Activated CD4-positive, alpha-beta memory T cell treated with anti-CD3 and anti-CD28 coated beads, Interleukin-2, amount 10 ng/mL, durations not matched to agents 7 days and 5 days (primary cell): ENCODE measurements at places on chromosomes 12 and 14. TPM values are rescaled to one million over a fixed set of nuclear protein-coding genes. Genes with fewer than 3 reads are reported as not detected.

Gene TARBP2
- 28.0 TPM for total RNA-seq

Gene GPR65
- 23.7 TPM for total RNA-seq

Gene KLRB1
- 19.4 TPM for total RNA-seq

- no peak overlapping the region for H3K27ac ChIP-seq
- H3K4me1 ChIP-seq = no peaks in the 10 kb centered on the region
- H3K27me3 ChIP-seq = peaks cover 4% of the 10 kb centered on the region
- H3K36me3 ChIP-seq = no peaks in the 10 kb centered on the region
- no peak for DNase-seq
Observed at GRCh38 chr12:41956353-41956752, 188.3 kb downstream of the GXYLT1 start.

Gene OR4E2
- 0.25 TPM for total RNA-seq

DNA sequence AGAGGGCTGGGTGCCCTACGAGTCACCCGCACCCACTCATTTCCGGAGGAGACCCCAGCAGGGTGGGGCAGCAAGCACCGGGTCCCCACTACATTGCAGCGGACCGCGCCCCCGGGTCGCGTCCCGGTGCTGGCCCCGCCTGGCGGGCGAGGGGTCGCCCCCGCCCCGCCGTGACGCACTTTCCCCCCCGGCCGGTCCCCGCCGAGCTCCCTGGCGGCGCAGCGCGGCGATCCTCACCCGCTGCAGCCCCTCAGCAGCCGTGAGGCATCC lies 106.1 kb downstream of the PRICKLE1 start:
- no peak overlapping the region for H3K27ac ChIP-seq
- H3K4me3 ChIP-seq = peak overlapping the region; percentile 58
- no peak for DNase-seq
- peaks cover 12% of the 10 kb centered on the region for H3K4me1 ChIP-seq
- H3K27me3 ChIP-seq = peaks cover 76% of the 10 kb centered on the region

DNA sequence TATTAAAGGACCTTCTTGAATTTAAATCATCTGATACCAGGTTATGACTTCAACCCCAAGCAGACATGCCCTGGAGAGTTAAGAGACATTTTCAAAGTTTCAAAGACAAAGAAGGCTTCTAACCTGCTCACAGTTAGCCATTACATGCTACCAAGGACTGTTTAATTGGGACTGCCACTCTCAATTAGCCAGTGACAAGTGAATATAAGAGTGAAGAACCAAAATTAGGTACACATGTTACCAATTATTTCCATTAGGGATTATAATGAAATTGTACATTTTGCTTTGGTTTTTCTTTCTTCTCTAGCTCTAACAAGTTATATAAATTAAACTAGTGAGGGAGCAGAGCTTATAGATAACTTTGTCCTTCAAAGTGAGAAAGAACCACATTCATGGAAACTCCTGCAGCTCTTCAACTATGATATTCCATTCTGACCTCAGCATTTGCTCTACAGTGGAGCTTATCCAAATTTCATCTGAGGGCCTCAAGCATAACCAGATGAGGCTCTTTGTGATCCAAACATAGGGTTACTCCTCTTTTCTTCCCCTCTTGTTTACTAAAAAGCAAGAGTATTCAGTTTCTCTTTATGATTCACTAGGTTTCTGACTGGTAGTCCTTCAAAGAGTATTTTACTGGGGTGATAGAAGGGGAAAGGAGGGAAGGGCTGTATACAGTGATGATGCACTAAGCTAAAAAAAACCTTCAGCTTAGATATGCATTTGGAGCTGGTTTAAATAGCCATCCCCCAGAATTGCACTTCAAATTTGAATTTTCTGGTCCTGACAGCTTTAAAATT lies 91.3 kb downstream of the DUSP6 start:
- H3K27ac ChIP-seq = no peak overlapping the region
- DNase-seq = no peak
- peaks cover 28% of the 10 kb centered on the region for H3K36me3 ChIP-seq
- H3K4me3 ChIP-seq = no peak overlapping the region
- H3K4me1 ChIP-seq = peaks cover 32% of the 10 kb centered on the region

DNA sequence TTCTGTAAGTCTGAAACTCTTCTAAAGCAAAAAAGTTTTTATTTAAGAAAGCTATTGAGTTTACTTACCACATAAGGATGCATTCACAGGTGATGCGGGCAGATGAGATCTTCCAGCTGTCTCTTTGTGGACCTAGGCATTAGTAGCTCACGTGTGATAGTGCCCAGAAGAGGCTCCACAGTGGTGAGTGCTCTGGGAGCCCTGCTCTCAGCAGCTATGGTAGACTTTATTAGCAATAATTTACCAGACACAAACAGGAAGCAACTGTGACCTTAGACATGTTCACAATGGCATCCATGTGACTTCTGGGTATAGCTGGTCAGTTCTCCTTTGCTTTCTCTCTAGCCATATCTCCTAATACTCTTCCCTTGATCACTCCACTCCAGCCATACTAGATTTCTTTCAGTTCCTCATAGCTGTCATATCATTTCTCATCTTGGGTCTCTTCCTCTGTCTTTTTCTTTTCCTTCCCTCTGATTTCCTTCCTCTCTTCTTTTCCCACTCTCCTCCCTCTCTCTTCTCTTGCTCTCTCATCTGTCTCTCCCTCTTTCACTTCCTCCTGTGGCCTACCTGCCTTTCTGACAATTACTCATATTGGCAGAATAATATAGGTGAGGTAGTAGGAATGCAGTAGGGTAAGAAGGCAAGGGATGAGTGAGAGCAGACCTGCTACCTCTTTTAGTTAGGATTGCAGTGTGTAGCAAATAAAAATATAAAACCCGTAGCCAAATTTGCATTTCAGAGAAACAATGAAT lies 75.2 kb upstream of the SCAF11 start:
- no peak for DNase-seq
- H3K27ac ChIP-seq = no peak overlapping the region
- H3K4me3 ChIP-seq = no peak overlapping the region
- H3K36me3 ChIP-seq = no peaks in the 10 kb centered on the region
- H3K4me1 ChIP-seq = no peaks in the 10 kb centered on the region
- H3K27me3 ChIP-seq = peaks cover 10% of the 10 kb centered on the region

Gene GPR68
- total RNA-seq = 36.9 TPM
